Stromal cell of bone marrow (primary cell): ENCODE measurements at places on chromosomes 4 and X.

GRCh38 chr4:2417226-2417764 is 1.1 kb downstream of the ZFYVE28 start:
- no peak for DNase-seq

DNA sequence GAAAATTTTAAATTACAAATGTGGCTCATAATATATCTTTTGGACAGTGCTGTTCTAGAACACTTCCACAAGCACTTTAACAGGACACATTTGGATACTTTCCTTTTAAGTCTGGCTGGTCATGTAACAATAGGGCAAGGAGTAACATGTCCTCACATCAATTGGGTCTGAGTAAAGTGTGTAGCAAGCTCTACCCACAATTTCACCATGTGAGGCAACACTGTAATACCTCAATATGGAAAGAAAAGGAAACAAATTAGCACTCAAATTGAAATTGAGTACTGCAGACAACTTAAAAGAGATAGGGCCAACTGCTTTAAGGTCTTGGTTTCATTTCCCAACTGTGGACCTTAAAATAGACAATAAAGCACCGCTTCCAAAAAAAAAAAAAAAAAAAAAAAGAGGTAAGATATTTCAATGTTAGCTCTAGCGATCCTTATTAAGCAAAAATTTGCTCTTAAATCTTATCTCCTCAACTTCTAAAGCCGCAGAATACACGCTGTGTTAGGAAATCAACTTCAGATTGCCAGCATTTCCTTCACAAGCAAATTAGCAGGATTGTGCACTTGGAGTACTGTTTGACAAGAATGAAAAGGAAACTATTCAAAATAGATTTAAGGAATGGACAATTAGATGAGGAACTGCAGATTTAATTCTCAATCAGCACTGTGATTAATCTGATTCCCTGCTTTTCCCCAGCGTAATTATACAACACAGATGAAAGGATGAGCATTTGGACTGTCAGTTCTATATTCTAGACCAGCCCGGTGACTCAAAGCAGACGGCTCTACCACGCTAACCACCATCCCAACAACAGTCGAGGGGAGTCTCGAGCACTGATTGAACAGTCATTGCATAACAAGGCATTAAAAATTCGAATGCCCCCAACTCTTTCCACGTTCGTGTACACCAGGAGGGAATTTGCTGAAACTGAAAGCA is 1.6 kb downstream of the CASK start:
- DNase-seq: no peak

DNA sequence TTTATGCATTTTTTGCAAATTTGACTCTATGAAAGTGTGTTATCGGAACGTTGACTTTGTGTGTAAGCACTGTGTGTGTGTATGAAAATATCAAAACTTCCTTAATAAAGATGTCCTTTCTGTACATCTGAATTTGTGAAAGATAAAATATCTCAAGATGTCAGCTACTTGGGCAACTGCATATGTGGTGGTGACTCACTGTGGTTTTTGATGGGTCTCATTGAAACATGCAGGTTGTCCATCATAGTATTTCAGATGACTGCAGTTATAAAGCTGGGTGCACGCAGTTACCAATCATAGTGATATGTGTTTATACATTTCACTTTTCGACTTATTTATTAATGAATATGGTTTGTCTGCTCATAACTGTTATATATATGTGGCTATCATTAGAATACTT is 19.7 kb upstream of the BBS12 start:
- no peak for DNase-seq

DNA sequence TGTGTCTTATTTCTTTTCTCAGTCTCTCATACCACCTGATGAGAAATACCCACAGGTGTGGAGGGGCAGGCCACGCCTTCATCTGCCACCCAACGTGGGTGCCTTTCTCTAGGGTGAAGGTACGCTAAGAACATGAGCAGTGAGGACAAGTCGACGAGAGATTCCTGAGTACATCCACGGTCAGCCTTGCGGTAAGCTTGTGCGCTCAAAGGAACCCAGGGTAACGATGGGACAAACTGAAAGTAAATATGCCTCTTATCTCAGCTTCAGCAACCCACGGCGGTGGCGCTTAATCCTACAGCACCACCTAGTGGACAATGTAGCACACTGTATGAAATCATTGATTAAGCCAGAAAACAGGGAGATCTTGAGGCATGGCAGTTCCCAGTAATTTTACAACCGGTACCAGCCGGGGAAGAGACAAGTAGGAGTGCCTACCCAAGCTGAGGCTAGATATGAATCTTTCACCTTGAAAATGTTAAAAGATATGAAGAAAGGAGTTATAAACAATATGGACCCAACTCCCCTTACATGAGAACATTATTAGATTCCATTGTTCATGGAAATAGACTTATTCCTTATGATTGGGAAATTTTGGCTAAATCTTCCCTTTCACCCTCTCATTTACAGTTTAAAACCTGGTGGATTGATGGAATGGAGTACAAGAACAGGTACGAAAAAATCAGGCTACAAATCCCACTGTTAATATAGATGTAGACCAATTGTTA is 63.0 kb downstream of the ZNF732 start:
- peak; percentile 36 for DNase-seq

- no peak for DNase-seq
Measured at GRCh38 chr4:152935143-152935542, 980 bp upstream of the FHDC1 start.

GRCh38 chr4:173318240-173318639 is 15.9 kb downstream of the HMGB2 start:
- DNase-seq: no peak

DNA sequence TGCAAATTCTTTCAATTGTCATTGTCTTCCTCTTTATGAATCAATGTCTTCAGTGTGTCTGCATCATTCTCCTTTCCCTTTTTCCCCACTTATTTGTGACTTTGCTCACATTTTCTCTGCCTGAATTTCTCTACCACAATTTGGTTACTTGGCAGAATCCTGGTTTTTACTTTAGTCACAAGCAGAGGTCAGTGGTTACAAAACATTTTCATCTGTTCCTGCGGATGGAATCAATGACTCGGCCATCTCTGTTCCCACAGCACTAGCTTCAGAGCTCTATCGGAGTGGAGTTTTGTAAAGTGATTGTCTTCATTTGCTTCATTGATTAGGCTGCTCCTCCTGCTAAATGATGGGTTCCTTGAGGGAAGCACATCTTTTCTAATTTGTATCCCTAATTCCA is 501.3 kb upstream of the AADAT start:
- peak; percentile 18 for DNase-seq

DNA sequence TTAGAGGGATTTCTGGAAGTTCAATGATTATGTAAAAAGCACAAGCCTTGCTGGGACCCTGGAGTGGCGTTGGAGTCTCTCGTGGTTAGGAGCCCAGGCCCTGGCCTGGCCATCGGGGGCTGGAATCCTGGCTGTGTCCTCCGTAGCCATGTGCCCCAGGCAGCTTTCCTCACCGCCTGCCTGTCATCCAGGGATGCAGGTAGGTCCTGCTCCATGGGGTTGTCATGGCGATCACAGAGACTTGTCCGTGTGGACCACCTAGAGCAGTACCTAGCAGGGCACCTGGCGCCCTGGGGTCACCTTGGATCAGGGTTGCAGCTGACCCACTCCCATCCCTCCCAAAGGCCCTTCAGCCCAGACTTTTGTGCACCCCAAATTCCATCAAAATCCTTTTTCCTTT is 30.2 kb upstream of the WFS1 start:
- no peak for DNase-seq

GRCh38 chrX:20988118-20988517 is 386.1 kb upstream of the CNKSR2 start:
- no peak for DNase-seq

DNA sequence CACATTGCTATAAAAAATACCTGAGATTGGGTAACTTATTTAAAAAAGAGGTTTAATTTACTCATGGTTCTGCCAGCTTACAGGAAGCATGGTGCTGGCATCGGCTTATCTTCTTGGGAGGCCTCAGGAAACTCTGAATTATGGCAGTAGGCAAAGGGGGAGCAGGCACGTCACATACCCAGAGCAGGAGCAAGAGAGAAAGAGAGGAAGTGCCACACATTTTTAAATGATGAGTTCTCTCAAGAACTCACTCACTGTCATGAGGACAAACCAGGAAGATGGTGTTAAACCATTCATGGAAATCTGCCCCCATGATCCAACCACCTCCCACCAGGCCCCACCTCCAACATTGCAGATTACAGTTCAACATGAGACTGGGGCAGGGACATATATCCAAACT is 10.0 kb upstream of the AFF1 start:
- DNase-seq: no peak

DNA sequence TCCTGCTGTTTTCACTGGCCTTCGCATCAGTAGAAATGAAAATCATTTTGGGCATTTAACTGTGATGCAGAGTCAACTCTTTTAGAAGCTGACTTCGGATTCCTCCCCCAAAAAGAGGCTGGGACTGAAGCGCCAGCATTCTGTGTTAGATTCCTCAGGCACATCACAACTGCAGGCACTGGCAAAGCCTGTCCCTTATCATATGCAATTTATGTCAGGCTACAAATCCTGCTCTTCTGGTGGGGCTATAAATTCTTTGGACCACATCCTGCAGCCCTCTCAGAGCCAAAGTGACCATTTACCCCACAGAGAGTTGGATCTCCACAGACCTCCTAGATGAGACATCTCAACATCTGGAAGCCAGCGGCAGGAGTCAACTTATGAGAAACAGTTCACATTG is 138.4 kb downstream of the CBR4 start:
- no peak for DNase-seq

DNA sequence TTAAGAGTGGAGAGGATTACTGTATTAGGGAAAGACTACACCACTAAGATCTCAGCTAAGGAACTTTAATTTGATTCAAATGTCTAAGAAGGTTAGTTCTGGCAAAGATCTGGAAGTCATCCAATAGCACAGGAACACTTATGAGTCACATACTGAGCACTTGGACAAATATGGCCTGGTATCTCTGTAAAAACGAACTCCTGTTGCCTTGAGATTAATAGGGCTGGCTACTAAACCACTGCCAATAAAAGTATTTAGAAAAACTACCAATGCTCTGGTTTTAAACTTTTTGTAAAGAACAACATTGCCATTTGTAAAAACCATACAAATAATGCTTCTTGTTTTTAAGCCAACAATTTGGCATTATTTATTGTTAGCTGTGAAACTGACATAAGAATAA is 70.5 kb downstream of the SEC24D start:
- peak; percentile 88 for DNase-seq

DNA sequence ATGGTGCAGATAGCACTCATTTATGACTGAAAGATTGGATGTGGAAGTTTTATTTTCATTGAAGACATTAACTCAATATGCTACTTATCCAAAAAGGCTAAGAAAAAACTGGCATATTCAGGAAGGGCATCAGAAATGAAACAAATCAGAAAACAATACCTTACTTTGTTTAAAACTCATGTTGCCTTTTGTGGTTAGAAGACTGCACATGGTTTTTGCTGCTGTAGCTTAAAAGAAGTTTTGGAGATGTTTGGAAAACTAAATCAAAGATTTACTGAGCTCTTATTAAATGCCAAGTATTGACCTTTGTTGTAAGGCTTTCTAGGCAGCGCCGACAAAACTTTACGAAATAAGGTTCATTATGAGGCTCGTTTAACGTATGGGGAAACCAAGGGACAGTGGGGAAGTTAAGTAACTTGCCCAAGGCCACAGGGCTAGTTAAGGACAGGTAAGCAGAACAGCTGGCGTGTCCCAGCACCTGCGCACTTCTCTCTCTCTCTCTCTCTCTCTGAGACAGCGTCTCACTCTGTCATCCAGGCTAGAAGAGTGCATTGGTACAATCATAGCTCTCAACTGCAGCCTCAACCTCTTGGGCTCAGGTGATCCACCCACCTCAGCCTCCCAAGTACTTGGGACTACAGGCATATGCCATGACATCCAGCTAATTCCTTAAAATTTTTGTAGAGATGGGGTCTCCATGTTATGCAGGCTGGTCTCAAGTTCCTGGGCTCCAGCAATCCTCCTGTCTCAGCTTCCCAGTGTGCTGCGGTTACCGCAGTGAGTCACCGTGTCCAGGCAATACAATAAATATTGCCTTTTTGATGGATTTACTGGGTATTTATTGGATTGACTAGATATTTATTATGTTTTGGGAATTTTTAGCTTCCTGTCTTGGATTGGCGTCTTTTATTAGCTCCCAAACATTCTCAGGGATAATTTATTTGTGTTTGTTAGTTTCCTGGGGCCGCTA is 16.1 kb downstream of the LRP2BP start:
- no peak for DNase-seq

DNA sequence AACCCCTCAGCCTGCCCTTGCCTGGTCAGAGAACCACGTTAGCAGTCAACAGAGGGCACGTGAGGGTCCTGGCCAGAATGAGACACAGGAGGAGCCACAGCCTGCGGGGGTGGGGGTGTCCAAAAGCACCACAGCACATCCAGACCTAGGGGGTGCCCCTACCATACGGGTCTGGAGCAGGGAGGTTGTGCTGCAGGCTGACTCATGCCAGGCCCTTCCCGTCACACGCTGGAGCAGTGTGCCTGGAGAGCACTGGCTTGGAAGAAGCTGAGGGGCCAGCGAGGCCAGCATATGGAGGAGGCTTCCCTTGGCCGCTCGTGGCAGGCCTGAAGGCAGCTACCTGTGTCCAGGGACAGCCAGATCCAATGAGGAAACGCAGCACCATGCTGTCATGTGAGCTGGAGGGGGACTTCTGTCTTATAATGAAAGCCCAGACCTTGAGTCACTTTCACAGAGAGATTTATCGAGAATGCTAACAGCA is 1.5 kb upstream of the IRAK1 start:
- no peak for DNase-seq

- DNase-seq: no peak
Measured at GRCh38 chr4:156420623-156421022, 467.0 kb upstream of the CTSO start.

GRCh38 chr4:159178979-159179969 is 76.4 kb downstream of the RAPGEF2 start:
- DNase-seq: no peak

DNA sequence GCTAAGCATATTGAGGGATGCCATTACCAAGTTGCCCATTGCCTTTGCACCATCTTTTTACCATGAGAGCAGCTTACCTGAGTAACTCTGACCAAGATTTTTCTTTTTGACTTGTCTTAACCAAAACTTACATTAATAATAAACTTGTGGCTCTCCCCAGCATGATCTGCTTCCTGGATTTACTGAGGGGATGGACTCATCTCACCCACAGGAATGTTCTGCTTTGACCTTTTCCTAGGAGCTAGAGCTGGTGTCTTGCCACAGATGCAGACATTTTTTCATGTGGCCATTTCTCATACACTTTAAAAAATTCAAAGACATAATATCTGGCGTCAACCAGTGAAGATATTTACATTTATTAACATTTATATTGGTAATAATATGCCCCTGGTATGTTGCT is 79.2 kb upstream of the EFHC2 start:
- DNase-seq: no peak

- no peak for DNase-seq
Measured at GRCh38 chr4:117429061-117429460, 343.7 kb upstream of the TRAM1L1 start.

- no peak for DNase-seq
Measured at GRCh38 chr4:76306882-76307659, 538 bp downstream of the STBD1 start.

- no peak for DNase-seq
Measured at GRCh38 chr4:121742794-121743193, 22.2 kb downstream of the SMIM43 start.
